Right renal pelvis (tissue), 4 donors: ENCODE measurements at places on chromosomes 16 and 17.
A peak's percentile ranks its signal among the peaks of the same experiment; 100 is the strongest.

DNA sequence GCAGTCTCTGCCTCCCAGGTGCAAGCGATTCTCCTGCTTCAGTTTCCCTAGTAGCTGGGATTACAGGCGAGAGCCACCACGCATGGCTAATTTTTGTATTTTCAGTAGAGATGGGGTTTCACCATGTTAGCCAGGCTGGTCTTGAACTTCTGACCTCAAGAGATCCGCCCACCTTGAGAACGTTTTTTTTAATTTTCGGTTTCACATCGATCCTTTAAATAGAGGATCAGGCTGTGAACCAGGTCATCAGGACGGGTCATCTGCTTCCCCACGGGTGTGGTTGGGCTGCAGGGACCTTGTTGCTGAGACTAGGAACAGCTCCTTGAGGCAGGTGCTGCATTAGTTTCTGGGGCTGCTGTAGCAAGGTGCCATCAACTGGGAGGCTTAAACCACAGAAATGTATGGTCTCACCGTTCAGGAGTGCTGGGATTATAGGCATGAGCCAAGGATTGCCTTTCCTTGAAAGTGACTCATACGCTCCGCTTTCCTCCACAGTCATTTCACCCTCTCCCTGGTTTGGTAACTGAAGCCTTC, 7.9 kb upstream of the NAGPA start:
- DNase-seq, result no peak

DNA sequence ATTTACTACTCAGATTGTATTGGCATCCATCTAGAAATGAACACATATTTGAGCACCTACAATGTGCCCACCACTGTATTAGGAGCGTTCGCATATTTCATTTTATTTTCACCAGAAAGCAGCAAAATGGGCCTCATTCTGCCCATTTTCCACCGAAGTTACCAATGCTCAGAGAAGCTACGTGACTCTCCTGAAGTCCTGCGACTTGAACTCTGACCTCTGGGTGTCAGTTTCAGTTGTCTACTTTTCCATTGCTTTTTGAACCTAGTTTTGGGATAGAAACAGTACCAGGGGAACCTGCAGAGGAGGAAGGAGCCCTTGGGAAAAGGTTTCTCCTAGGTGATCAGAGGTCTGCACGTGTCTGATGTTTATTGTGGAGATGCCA, 139.1 kb upstream of the SDK2 start:
- DNase-seq, result no peak

GRCh38 chr17:82658331-82658730, 10.1 kb upstream of the WDR45B start:
- no peak for DNase-seq

DNA sequence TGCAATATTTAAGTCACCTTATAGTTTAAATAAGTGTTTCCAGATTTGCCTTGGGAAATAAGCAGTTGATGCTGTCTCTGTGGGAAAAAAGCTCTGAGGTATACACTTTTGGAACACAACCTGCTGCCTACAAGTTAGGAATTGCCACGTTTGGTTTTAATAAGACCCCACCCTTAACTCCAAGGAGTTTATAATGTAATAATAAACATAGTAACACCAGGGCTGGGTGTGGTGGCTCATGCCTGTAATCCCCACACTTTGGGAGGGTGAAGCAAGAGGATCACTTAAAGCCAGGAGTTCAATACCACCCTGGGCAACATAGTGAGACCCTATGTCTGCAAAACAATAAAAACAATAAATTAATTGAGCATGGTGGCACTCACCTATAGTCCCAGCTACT, 15.9 kb upstream of the SMG1 start:
- no peak for DNase-seq

DNA sequence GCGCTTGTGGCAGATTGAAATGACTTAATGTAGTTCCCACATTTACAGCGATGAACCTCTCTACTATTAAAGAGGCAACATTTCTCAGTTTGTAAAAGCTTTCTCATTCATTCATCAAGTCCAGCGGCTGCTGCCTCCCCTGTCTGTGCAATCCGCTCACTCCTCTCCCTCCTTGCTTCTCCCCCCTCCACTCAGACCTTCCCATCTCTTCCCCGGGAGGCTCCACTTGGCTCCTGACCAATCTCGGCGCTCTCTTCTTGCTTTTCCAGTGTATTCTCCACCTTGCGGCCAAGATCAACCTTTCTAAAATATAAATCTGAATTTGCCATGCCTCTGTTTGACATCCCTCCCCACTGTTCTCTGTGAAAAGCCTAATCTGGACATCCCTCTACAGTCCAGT, 117.5 kb downstream of the ASIC2 start:
- DNase-seq, result no peak

- DNase-seq, result peak; percentile 3
Observed at GRCh38 chr16:34078691-34079090, 619.3 kb downstream of the TP53TG3F start.

- DNase-seq, result no peak
Observed at GRCh38 chr17:59815965-59816364, 76.8 kb downstream of the TUBD1 start.
